ENCODE measurements at places on chromosomes 11 and 22. TPM values are rescaled to one million over a fixed set of nuclear protein-coding genes. Genes with fewer than 3 reads are reported as not detected.

DNA sequence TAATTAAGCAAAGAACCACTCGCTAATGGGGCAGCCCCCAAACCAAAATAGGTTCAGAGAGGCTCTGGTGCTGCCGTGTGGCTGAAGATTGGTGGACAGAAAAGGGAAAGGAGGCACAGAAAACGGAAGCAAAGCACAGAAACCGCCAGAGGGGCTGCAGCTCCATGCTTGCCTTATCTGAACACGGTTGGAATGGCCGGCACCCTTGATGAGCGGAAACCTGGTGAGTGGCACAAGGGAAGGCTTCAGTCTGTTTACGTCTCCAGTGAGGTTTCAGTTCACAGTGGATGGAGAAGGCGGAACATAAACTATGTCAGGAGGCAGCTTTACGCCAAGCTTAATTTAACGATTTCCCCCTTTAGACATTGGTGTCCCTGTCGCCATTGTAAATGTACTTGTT, 5.2 kb upstream of the PRR33 start:
- no peak for DNase-seq

KRTAP5-2 gene
- total RNA-seq, result not detected

DNA sequence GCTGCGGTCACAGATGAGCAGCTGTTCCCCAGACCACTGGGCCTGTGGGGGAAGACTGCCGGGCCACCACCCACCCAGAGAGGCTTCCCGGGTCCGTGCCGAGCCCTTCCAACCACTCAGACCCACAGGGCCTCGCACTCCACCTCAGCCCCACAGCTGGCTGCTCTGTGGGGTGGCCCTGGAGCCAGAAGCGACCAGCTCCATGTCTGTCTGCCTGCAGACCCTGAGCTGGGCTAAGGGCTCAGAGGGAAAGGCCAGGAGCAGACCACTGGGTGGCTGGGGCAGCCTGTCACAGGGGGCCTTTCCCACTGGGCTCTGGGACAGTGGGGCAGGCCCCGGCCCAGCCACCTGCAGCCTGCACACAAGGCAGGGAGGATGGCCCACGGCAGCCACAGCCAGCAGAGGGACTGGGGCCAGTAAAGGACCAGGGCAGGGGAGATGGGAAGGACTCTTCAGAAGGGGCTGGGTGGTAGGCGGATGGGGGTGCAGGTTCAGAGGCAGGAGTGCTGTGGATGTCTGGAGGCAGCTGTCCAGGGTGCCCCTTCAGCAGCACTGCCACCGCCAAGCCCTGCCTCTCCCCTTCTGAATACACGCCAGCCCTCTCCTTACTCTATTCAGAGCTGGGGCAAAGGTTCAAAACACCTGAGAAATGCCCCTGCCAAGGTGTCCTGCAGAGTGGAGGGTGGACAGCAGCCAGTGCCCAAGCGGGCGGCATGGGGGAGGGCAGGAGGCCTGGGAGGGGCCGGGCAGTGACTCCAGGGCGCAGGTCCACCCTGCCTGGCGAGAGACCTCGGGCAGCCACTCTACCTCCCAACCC, 32.2 kb downstream of the GNB1L start:
- DNase-seq, result no peak

DNA sequence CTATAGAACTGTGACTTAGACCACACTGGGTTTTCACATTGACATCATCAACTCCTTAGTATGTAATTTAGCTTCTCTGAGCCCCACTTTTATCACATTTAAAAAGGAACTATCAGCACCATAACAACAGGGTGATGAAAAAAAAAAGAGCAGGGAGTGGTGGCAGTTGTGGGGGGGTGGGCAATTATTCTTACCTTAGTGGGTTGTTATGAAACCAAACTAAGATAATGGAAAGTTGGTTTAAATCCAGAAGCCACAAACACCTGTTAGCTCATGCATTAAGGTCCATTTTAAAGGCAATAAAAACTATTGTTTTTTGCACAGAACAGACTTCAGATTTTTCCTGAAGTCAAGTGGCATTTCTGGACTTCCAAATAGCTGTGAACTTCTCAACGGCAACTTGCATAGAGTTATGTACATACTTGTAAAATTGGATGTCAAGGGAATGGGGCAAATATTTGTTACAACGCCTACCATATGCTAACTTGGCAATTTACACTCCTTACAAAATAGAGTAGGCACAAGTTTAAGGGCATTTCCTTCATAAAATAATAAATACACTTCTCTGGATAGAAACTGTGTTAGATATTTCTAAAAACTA, 793.6 kb downstream of the DLG2 start:
- no peak for DNase-seq

DNA sequence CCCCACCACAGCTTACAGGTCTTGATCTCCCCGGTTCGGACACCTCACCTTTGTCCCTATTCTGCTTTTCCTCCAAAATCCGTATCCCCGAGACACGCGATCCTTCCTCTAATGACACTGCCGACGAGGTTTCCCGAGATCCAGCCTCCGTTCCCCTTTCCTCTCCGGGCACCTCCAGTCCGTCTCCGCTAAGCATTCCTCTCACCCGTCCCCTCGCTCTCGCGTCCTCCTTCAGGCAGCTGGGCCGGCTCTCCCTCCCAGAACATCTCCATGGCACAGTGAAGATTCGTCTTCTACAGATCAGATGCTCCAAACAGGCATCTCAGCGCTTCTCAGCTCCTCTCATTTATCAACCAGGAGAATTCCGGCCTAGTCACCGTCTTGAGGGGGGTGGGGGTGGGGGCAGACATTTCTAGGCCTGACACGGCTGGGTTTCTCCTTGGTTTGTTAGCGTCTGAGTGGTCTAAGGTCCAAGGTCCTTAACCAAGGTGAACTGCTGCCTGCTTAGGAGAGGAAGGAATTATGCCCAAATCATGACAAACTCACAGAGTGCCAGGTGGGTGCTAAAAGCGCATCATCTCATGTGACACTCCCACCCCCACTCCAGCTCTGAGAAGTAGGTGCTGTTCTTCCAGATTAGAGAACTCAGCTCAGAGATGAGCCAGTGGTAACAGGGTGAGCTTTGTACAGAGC, at the start of gene SPTBN2:
Gene SPTBN2, minus strand, starts transcription at position 524 of the 693 bp plus-strand sequence. CDS start 7,976 bp downstream, outside the sequence.
- DNase-seq, result no peak

MPPED2 gene
- 13.2 TPM for total RNA-seq

DNA sequence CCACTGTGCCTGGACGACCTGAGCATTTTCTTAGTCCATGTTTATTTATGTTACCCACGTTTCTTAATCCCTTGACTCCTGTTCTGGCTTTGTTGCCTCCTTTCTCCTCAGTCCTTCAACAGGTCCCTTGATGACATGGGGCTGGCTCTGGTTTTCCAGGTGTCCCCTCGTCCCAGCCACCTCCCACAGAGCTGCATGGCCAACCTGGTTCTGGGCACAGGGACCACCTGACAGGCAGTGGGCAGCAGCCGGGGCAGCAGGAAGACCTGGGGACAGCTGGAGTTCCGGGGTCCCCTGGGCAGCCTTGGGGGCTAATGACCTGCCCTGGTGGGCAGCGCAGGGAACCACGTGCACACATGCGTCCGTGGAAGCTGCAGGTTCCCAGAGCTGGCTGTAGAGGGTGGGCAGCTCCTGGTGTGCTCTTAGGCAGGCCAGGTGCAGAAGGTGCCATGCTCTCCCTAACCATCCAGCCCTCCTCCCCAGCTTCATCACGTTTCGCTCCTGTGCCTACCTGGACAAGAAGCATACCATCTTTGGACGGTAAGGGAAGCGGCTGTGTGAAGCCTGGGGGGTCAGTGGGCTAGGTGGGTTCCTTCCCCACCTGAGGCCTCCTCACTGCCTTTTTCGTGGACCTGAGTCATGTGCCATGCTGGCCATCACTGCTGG, 27.7 kb downstream of the PPIL2 start:
- no peak for DNase-seq

DNA sequence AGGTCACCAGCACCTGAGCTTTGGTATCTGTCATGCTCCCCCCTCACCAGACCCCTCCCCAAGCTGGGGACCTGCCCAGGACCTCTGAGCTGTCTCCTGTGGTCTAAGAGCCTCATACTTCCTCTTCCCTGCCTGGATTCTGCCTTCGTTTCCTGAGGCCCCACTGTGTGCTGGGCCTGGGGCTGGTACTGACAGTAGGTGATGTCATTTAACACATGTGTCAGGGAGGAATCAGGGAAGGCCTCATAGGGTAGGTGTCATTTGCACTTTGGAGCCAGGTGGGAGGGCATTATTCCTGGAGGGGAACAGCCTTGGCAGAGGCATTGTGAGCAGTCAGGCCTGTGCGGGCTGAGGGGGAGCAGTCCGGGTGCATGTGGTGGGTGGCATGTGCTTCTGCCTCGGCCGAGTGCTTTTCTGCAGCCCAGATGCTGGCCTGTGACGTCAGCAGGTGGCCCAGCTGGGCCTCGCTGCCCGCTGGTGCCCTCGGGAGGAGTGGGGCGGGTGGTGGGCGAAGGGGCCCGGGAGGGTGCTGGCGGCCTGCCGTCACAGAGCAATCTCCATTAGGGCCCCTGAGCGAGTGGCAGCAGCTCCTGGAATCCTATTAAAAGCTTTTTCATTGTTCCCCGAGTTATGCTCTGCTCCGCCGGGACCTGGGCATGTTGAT, 9.1 kb downstream of the FLRT1 start:
- DNase-seq, result no peak

GRCh38 chr11:6608011-6608410, 4.0 kb downstream of the TAF10 start:
- DNase-seq, result no peak

- DNase-seq, result no peak
Observed at GRCh38 chr11:107623183-107623582, 32.2 kb downstream of the ELMOD1 start.

DNA sequence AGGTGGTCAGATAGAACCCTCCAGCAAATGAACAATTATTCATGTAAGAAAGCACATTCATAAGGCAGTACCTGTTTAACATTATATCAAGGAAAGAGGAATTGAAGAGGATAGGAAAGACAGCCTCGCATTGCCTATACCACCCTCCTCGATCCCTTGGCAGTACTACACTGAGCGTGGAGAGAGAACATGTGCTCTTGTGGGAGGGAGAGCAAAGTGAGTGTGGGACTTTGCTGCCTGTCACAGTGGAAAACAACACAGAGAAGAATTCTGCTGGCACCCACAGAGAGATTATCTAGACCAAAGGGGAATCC, 17.5 kb upstream of the DDX10 start:
- DNase-seq, result no peak

FADS1 gene
- total RNA-seq, result 23.6 TPM

DNA sequence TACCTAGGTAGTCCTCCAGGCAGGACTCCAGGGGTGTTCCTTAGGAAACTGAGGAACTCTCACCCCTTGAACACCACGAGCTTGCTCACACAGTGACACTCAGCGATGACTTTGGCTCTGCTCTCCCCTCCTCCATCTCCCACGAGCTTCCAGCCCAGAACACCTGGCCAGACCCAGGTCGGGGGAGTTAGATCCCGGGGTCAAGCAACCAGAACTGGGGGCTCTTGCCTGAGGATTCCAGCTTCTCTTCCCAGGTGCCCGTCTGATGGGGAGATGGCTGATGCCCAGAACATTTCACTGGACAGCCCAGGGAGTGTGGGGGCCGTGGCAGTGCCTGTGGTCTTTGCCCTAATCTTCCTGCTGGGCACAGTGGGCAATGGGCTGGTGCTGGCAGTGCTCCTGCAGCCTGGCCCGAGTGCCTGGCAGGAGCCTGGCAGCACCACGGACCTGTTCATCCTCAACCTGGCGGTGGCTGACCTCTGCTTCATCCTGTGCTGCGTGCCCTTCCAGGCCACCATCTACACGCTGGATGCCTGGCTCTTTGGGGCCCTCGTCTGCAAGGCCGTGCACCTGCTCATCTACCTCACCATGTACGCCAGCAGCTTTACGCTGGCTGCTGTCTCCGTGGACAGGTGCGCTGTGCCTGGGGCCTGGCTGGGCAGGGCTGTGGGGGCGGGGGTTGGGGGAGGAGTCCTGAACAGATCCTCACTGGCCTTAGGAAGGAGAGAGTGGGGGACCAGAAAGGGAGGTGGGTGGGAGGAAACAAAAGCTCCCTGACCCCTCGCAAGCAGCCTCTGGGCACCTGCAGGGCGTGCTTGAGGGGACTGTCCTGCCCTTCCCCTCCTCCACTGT, at the start of gene GALR3:
Gene GALR3, plus strand, starts transcription at position 249 of the 852 bp plus-strand sequence. Its CDS starts 25 bp downstream, at position 274.
- DNase-seq, result no peak

DNA sequence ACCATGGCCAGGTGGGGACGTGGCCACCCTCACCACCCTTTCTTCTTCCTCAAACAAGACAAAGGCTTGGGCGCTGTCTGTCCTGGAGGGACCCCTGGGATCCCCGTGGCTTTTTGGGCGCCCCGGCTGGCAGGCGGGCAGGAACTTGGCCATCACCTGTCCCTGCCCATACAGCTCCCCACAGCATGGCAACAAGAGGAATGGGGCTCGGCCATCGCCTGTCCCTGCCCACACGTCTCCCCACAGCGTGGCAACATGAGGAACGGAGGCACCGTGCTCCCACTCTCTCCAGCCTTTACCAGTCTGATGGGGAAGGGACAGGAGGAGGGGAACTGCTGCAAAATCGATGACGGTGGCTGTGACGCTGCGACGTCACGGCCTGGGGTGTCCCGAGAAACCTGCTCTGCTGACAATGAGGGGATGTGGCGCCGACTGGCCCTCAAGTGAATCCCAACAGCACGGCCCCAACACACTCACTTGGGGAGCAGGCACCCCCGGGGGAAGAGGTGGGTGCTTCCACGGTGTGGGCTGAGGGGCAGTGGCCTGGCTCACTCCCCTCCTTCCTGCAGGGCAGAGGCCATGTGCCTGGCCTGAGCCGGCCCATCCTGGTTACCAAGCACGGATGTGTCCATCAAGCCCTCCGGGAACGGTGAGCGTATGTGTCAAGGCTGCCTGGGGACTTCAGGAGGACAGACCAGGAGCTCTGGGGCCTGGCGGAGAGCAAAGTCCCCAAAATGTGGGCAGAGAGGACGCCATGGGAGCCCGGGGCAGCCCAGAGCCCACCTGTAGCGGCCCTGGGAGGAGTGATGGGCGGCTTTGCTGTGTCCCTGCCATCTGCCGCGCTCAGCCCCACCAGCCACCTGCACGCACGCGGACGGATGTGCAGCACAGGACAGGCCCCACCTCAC, 30.4 kb downstream of the TOLLIP start:
- DNase-seq, result no peak

GRCh38 chr11:120109531-120109930, 28.4 kb downstream of the TRIM29 start:
- DNase-seq, result no peak

- DNase-seq, result no peak
Observed at GRCh38 chr22:49235463-49236300, 592.0 kb downstream of the BRD1 start.

GRCh38 chr11:82791779-82792178, 58.1 kb upstream of the FAM181B start:
- DNase-seq, result no peak

DNA sequence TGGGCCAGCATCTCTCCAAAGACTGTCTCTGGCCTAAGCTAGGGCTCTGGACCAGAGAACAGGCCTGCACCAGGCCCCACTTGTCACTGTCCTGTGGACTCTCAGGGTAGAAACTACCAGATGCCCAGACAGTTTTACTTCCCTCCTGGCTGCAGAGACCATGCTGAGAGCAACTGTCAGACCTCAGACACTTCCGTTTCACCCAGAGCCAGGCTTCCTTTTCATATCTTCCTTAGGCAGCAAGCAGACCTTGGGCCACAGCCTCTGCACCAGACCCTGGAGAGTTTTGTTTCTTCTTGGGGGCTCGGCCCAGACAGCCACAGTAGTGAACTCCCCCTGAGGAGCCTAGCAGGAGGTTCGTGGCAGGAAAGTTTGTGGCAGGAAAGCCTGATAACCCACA, 12.1 kb upstream of the FCHSD2 start:
- no peak for DNase-seq

- peak; percentile 80 for DNase-seq
Observed at GRCh38 chr11:121426476-121427399, 25.4 kb upstream of the SORL1 start.

Data from heart left ventricle (tissue), 16 donors.